ENCODE measurements at places on chromosomes 11 and 22.

DNA sequence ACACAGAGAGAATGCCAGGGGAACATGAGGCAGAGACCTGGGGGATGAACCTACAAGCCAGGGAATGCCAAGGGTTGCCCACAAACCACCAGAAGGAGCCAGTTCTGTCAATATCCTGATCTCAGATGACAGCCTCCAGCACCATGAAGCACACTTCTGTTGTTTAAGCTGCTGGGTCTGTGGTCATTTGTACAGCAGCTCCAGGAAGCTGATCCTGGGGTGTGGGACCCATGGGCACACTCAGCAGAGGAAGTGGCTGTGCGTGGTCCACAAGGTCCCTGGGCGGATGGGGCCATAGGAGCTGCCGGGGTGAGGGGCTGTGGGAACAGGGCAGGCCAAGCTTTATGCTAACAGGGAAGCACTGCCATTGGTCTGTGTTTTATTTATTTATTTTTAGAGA, 12.1 kb downstream of the PPM1F start:
- no peak for DNase-seq

GRCh38 chr11:6919698-6920097, 1.1 kb upstream of the OR2D3 start:
- DNase-seq, result no peak

DNA sequence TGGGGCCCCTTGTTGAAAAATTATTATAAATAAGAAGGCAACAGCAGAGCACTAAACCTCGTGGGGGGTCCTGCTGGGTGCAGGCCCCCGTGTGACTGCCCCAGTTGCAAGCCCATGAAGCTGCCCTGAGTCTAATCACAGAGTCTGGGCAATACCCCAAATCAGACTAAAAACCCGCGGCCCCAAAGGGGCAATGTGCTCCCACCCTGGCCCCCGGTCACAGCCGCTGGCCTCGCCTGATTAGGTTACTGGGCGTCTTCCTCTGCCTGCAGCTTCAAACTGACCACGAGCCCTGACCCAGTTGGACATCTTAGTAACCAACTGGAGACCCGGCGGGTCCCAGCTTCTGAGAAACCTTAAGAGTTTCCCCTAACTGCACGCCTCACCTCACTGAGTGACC, 1.6 kb downstream of the CXCR5 start:
- no peak for DNase-seq

- no peak for DNase-seq
Measured at GRCh38 chr11:31943056-31943780, 132.1 kb upstream of the PAX6 start.

GRCh38 chr22:35900483-35901168, 128.0 kb downstream of the RBFOX2 start:
- DNase-seq, result no peak

- DNase-seq, result peak; percentile 61
Measured at GRCh38 chr22:24521791-24522245, 26.7 kb downstream of the UPB1 start.

- no peak for DNase-seq
Measured at GRCh38 chr22:49234459-49234858, 593.2 kb downstream of the BRD1 start.

DNA sequence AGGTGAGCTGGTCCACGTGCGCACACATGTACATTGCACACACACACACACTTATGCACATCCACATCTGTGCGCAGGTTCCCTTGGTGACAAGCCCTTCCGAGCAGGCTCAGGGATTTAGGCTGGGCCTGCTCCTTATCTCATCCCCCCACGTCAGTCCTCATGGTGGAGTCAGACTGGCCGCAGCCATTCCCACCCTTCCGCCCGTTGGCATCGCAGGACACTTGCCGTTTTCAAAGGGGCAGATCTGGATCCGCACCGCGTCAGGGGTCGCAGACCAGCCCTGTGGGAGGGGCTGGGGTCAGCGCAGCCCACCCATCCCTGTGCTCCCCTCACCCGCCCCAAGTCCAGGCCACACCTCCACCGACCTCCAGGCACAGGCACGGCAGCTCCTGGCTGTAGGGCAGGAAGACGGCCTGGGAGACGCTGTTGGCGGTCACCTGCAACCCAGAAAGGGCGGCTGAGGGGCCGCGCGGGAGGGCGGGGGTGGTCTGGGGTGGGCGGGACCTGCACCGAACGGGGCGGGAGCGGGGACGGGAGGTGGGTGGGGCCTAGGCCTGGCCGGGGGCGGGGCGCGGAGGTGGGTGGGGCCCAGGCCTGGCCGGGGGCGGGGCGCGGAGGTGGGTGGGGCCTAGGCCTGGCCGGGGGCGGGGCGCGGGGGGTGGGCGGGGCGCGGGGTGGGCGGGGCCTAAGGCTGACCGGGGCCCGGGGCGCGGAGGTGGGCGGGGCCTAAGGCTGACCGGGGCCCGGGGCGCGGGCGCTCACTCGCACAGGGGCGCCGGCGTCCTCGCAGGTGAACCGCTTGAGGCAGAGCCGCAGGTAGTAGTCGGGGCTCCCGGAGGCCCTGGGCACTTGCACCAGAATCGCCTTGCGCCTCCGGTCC, 13.3 kb downstream of the IL17REL start:
- no peak for DNase-seq

GRCh38 chr11:48094643-48095339, 114.4 kb downstream of the PTPRJ start:
- no peak for DNase-seq

DNA sequence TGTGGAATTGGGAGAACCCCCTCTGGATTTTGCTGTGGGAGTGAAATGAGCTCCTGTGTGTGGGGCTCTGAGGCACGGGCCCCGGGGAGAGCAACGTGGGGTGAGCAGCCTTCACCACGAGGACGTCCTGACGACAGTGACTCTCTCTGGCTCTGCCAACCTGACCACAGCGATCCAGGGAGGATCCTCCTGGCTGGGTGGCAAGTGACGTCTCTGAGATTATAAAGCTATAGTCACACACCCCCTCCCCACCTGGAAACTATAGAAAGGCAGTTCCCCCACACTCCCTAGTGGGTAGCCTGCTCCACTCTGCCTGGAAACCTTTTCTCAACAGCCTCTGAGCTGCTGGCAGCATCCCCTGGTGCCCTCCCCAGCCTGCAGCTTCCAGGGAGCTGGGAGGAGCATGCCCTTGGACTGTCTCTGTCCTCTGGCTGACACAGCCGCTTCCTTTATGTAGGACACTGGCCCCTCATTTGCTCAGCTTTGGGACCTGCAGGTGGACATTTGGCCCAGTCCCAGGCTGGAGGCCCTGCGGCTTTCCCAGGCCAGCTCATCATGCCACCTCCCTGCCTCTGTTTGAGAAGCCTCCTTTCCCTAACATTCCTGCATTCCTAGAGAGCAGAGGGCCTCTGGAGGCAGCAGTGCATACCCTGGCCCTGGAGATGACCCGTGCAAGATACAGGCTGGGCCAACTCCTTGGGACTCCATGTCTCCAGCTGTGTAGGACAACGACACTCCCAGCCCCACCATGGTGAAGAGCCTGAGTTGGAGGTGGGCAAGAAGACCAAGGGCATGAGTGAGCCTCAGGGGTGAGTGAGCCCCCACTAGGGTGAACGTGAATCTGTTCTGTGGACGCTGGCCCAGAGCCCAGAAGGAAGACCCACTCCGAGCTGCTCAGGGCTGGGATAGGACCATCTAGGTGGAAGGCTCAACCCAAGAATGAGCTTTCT, 314.0 kb downstream of the NTM start:
- no peak for DNase-seq

- DNase-seq, result no peak
Measured at GRCh38 chr11:73318501-73319011, 10.5 kb downstream of the ARHGEF17 start.

DNA sequence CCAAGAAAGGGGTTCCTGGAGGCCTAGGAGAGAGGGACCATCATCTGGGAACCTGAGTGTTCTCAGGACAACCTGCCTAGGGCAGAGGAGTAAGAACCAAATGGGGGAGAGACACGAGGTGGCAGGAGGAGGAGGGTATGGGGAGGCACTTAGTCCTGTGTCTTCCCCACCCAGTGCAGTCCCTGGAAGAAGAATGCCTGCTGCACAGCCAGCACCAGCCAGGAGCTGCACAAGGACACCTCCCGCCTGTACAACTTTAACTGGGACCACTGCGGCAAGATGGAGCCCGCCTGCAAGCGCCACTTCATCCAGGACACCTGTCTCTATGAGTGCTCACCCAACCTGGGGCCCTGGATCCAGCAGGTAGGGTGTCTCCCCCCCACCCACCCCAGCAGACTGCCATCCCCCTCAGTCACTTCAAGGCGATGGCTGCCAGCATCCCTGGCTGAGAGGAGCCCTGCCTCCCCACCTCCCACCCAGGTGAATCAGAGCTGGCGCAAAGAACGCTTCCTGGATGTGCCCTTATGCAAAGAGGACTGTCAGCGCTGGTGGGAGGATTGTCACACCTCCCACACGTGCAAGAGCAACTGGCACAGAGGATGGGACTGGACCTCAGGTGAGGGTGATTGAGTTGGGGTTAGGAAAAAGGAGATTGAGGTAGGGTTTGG, 3.7 kb upstream of the INPPL1 start:
- DNase-seq, result no peak

GRCh38 chr11:74019860-74020259, 11.0 kb upstream of the UCP3 start:
- no peak for DNase-seq

GRCh38 chr11:7696424-7696823, 9.9 kb downstream of the OVCH2 start:
- DNase-seq, result no peak

DNA sequence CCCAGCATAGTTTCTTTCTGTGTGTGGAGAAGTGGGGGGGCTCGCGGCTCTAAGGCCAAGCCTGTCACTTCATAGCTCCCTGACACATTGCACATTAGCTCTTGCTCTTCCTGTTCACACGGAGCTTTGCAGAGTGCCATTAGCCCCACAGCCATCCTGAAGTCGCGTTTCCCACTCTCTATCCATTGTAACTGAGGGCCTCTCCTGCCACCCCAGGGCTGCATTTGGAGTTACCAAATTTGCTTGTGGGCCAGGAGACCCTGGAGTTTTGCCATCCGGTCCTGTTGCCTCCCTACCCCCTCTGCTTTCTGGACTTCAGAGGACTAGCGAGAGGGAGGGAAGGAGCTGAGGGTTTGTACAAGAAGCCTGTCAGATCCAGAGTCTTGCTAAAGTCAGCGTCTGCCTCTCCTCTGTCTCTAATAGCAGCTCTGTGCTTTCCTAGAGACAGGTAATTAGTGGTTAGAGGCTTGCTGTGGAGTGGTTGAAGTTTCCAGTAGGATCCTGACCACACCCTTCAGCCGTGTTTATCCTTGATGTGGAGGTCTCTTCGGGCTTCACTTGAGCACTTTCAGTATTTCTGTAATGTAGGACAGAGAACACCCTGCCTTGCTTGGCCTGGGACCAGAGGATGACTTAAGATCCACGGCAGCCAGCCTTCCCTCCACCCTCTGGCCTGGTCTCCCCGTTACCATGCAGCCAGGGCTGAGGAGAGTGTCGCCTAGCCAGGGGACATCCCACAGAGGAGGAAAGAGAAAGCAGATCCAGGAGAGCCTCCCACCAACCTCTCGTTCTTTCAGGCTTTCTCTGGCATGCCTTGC, 14.1 kb downstream of the DCPS start:
- no peak for DNase-seq

GRCh38 chr11:69073469-69073868, 24.7 kb downstream of the TPCN2 start:
- no peak for DNase-seq

DNA sequence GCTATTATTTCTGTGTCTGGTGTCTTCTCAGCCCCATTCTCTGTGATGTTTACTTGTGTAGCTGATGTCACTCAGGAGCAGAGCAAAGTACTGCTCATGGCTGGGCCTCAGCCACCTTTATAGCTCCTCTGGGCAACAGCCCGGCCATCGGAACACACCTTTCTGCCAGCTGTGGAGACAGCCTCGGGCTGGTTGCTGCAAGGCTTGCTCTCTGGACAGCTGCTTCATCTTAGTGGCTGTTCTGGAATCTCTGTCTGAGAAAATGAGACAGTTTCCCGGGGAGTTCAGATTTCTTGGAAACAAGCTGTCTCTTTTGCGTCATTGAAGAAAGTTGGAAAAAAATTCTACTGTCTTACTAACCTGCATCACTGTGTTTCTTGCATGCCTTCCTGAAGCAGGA, 20.0 kb downstream of the THY1 start:
- no peak for DNase-seq

DNA sequence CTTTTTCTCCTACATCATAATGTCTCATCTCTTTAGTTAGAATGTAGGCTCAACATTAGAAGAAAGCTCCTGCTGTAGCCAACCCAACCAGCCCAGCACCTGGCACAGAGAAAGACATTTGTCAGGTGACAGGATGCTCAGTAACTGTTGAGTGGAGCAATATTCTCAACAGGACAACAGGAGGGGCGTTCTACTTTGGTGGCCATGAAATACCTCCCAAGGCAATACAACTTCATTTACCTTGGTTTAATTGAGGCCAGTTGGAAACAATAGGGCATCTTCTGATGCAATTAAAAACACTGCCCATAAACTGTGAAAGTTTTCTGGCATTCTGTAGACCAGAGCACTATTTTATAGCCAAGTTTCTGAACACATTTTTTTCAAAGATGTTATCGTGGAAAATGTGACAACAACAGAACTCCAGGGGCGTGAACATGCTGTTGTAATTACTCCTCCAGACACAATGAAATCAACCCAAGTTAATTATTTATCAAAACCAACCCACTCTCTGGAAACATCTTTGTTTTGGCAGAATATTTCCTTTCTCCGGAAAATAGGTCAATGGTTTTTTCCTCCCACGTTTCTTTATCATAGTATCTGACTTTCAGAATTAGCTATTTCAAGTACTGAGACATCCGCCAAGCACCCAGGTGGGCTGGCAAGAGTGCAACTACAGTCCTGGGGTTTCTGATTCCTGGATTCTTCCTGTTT, 538.1 kb downstream of the SOX6 start:
- DNase-seq, result no peak

- no peak for DNase-seq
Measured at GRCh38 chr11:130413405-130414106, 14.9 kb downstream of the ADAMTS8 start.

DNA sequence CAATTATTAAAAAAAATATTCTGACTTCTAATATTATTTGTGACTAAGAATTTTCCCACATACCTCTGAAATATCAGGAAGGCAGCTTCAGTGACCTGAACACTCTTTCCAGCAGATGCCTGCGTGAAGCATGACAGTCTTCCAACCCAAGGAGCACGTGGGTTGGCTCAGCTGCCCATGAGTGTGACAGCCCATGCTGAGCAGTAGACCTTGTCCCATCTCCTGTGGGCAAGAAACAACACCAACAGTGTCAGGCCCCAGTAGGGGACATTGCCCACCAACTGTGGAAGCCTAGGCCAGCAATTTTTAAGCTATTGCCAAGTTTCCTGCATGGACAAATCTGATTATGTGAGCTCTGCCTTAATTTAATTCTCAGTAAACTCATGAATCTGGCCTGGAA, 66.4 kb upstream of the OLFML1 start:
- no peak for DNase-seq

GRCh38 chr22:45859231-45860161, 117.5 kb downstream of the WNT7B start:
- no peak for DNase-seq

- DNase-seq, result no peak
Measured at GRCh38 chr22:33975841-33976240, 55.6 kb upstream of the LARGE1 start.

- DNase-seq, result no peak
Measured at GRCh38 chr11:33544593-33545373, 155.8 kb downstream of the C11orf91 start.

- no peak for DNase-seq
Measured at GRCh38 chr11:111977146-111978027, 40.2 kb downstream of the DIXDC1 start.
